Kidney glomerular epithelial cell (primary cell): ENCODE measurements at places on chromosomes 1 and 21.

GRCh38 chr1:183590244-183591191 lies at the start of gene NCF2:
NCF2 (minus strand) TSS chr1:183590459; CDS start chr1:183590329, 130 bp downstream.
- DNase-seq: no peak

- no peak for DNase-seq
These were observed 119.0 kb upstream of the NRIP1 start for GRCh38 chr21:15183813-15184257.

DNA sequence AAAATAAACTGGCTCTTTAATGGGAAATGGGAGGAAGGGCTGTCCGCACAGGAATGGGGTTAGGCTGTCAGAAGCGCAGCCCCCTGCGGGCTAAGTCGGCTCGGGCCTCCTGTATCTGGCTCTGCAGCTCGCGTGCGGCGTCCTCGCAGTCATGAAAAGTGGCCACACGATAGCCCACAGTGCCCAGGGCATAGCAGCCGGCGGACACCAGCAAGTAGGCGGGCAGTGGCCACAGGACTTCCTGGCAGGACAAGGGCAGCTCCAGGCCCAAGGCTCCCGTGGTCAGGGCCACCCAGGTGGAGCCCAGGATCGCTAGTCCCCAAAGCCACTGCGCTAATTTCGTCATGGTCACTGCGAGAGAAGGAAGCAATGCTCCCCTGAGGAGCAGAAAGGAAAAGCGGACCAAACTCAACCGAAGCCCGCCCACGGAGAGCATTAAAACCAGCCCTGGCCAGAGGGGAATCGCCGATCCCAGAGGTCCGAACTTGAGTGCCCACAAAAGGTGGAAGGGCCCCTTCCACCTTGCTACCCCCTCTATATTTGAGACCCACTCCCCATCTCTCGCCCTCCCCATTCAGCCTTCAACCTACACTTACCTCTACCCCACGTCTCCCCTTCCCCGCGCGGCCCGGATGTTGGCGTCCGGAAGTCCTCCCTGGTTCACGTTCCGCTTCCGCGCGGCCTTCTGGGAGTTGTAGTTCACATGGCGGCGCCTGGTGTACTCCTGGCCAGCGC lies at the start of gene DPM3:
Gene DPM3 (minus strand): TSS at position 637 of the 735 bp plus-strand sequence. CDS start 291 bp downstream, at position 346.
- DNase-seq: peak; percentile 85

- DNase-seq: no peak
These were observed 314.0 kb downstream of the LMO4 start for GRCh38 chr1:87642581-87643221.

DNA sequence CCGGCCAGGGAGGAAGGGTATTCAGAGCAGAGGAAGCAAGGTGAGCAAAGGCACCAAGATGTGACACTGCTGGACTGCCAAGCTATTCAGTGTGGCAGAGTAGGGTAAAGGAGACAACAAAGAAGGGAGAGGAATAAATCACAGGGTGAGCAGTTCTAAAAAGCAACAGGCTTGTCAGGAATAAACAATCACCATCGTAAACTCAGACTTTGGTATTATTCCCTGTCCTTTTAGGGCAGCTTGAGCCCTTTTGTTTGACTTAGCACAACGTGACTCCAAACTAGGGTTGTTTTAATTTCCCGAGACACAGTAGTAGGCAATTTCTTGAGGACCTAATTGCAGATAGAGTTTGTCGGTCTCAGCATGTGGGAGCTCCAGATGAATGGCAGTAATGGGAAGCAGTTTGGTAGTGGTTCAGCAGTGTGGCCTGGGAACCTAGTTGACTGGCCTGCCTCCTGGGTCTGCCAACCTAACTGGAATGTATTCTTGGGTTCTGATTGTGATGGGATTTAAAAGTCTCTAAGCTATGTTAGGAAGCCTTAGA lies 4.3 kb downstream of the CR1L start:
- no peak for DNase-seq

DNA sequence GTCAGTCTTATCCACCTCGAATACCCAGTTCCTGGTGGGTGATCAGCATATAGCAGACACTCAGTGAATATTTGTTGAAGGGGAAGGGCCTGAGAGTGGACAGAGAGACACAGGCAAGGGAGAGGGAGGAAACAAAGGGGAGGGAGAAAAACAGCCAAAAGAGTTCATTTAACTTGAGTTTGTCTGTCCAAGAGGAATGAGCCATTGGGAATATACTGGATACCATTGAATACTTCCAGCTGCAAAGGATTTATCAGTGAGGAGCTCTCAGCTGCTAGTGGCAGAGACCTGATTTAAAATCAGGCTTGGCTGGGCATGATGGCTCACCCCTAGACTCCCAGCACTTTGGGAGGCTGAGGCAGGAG lies 11.5 kb upstream of the BGLAP start:
- DNase-seq: no peak

GRCh38 chr1:23537296-23537973 lies 6.4 kb upstream of the E2F2 start:
- no peak for DNase-seq
